Nucleus accumbens (tissue), 56 donors: ENCODE measurements at places on chromosomes 4 and X.

DNA sequence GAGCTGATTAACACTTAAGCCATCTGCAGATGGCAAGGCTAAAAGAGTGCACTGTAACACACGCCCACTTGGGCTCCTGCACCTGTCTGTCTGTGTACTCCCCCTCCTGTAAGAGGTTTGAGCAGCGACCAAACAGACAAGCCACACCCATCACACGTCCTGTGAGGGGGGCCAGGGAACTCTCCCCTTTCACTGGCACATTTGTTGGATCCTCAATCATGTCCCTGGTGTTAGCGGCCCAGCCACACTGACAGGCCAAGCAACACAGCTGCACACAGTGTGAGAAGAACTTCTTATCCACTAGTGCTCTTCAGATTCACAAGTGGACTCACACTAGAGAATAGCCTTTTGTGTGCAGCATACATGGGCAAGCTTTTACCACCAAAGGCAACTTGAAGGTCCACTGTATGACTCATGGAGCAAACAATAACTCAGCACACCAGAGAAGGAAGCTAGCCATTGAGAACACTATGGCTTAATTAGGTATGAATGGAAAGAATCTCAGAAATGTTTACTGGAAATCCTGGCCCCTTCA, 29.1 kb upstream of the UTP14A start:
- DNase-seq: no peak

GRCh38 chr4:124933521-124933920, 221.0 kb upstream of the ANKRD50 start:
- DNase-seq: no peak

GRCh38 chr4:66837279-66837922, 707.9 kb downstream of the CENPC start:
- no peak for DNase-seq

DNA sequence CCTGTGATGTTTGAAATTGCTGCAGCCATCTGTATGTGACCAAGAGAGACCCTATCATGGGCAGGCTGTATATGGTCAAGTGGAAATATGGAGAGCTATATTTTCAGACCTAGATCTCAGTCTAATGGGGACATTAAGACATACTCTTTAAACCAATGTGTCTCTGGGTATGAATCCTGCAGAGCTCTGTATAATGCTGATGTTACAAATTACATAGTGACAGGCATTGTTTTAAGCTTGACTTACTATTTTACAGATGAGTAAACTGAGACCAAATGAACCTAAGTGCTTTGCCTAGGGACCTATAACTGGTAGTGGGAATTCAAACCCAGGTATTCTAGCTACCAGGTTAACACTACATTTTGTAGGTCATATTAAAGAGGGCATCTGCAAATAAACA, 71.3 kb upstream of the GRXCR1 start:
- no peak for DNase-seq

- DNase-seq: no peak
Observed at GRCh38 chrX:66633541-66633940, 5.3 kb downstream of the EDA2R start.

GRCh38 chr4:67366311-67366861, 178.9 kb downstream of the CENPC start:
- DNase-seq: no peak

DNA sequence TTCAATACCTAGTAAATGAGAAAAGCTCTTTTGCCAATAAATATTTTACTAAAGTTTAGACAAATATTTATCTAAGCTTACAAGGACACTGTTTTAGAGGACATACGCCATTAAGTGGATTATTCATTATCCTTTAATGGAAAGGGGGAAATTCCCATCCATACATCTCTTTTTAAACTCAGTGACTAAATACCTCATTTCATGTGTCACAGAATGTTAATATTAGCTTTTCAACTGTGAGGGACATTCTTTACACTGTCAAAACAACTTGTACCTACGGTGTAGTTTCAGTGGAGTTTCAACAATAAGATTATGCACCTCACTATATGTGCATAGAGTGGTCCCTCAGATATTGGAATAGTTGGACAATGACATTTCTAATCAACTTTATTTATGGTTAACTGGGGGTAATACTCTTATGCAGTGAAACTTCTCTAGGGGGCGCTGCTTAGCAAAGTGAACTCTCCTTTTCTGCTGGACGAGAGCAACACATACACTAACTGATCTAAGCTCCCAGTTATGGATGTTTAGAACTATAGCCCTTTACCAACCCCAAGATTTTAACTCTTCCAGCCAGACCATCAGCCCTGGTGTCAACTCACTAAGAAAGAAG, 9.7 kb downstream of the HS6ST2 start:
- DNase-seq: no peak

DNA sequence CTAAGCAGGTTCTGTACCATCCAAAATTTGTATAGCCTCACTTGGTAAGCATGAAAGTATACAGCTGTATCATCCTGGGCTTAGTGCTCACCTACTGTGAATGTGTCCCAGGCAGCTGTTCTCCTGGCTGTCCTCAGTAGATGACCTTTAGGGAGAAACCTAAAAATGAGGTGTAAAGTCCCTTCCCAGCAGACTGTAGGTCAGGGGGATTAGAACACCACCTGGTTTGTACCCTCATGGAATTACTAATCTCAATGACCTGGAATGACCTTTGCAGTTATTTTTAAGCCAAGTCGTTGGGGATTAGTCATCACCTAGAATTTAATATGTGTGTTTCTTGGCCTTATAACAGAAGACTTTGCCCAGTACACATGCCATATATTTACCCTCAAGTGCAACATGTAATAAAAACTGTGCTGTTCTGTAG, 39.1 kb upstream of the MBTPS2 start:
- DNase-seq: no peak

GRCh38 chr4:127214931-127215330, 417.8 kb upstream of the INTU start:
- no peak for DNase-seq

GRCh38 chrX:53093177-53093655, 726 bp upstream of the KANTR start:
- DNase-seq: no peak

- DNase-seq: no peak
Observed at GRCh38 chr4:36053930-36054329, 190.4 kb downstream of the ARAP2 start.

DNA sequence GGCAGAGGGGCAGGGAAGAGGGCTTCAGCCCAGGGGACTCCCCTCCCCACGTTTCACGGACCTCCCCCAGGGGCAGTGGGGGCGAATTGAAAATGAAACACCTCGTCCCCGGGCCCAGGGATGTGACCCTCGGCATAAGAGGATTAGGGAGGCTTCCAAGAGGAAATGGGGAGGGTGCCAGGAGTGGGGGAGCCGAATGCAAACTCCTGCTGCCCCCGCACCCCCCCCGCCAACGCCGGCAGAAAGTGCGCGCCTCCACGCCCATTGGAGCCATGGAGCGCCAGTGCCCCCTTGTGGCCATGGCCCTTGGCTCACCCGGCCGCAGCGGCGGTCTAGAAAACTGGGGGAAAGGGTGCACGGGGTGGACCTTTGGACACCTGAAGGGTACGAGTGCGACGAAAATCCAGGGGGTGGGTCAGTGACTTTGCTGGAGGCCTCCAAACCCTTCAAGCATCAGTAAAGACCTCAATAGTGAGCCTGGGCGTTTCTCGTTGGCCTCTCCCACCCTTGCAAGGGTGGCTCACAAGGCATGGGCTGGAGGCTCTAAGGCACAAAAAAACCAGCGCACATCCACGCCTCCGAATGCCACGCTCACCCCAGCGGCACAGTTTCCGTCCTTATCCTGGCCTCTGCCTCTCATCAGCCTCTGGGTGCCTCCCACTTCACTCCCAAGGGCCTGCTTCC, 120.8 kb upstream of the PJA1 start:
- DNase-seq: no peak

DNA sequence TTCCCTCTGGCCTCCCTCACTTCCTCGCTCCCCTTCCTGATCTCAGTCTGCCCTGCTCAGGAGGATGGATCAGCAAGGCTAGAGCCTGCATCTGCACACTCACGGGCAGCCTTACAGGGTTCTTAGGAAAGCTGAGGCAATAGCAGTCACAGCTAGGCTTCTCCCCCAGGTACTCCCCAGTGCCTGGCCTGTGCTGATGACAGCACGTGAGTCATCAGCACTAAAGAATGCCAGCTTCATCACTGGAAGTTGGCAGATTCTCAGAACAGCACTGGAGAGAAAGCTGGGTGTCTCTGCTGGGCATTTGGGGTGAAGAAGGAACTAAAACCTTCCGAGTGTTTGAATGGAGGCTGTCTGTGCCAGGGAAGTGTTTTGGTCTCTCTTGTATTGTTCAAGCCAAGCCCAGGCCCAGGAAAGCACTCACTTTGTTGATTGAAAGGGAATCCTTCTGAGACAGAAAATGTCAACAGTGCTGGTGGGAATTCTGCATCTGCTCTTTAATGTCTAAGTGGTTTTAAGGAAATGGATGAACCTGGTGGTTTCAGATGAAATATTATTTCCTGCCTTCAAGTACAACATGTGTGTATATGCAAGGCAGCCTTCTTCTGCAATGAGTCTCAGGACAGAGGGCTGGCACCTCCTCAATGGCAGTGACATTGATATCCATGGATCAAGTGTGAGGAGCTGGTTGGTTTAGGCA, 73.0 kb upstream of the SCOC start:
- DNase-seq: peak; percentile 12

DNA sequence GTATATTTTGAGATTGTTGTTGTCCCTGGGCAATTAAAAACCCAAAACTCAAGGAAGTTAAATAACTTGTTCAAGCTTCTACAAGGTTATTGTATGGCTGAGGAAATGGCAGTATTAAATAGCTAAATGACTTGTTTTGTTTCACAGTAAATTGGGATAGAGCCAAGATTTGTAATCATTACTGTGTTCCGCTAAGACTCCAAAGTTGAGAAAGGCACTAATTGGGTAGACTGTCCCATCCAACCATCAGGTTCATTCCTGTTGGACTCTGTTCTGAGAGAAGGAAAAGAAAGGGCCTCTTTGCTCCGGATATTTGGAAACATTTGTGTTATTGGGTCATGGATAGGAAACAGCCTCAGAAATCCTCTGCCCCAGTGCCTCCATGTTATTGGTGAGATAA, 82.2 kb downstream of the DCLK2 start:
- DNase-seq: no peak

DNA sequence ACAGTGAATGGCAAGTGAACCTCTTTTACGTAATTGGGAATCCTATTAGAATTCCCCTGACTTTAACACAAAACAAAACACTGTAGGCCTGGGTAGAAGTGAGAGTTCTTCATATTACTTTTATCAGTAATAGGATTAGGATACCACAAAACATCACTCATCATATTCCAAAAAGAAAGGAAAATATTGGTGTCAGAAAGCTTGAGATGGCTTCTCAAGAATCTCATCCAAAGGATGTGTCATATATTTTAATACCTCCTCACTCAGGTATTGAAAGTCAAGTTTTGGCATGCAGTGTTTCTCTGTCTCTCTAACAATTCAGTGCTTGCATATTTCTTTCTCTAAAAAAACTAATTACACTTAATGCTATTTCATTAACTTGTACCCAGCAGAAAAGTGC, 173.2 kb downstream of the PDGFC start:
- DNase-seq: no peak

DNA sequence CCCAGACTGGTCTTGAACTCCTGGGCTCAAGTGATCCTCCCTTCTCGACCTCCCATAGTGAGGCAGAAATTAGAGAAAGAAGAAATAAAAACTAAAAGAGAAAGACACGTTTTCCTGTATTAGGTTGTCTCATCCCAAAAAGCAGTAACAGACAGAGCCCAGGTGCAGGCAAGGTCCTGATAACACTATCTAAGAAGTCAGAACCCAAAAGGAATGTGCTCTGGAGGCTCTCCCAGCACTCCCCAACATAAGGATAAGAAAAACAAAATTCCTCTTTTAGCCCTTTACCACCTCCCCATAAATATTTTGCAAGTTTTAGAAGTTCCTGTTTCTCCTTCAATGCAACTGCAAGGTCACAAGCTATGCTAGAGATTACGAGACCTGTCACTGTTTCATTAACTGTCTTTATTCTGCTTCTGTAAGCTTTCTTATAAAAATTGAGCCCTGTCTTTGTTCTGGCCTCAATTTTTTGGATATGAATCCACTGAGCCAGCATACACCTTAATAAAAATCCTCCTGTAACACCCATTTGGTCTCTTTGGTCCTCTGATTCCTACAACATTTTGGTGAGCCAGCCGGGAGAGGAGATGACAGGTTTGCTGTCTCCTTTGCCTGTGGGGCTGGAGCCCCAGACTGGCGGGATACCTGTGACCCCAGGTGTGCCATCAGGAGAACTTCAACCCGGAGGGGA, 25.9 kb downstream of the LIAS start:
- no peak for DNase-seq

- no peak for DNase-seq
Observed at GRCh38 chr4:687048-687970, 1.6 kb downstream of the SLC49A3 start.

DNA sequence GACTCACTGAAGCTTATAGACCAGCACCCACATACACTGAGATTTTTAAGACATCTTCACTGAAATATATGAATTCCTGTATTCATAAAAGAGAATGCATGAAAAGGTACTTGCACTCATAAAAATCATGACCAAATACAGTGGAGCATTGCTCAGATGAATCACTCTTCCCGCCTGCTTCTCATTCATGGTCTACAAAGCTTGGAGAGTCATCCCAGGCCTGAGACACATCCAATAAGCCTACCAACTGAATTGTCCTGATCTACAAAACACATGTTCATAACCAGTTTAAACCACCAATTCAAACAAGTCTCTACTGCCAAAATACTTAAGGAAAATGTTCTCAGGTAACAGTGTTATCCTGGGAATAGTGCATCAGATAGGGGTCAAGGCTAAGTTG, 38.1 kb downstream of the PROM1 start:
- DNase-seq: no peak

GRCh38 chr4:41722181-41722580, 26.3 kb downstream of the PHOX2B start:
- DNase-seq: no peak

DNA sequence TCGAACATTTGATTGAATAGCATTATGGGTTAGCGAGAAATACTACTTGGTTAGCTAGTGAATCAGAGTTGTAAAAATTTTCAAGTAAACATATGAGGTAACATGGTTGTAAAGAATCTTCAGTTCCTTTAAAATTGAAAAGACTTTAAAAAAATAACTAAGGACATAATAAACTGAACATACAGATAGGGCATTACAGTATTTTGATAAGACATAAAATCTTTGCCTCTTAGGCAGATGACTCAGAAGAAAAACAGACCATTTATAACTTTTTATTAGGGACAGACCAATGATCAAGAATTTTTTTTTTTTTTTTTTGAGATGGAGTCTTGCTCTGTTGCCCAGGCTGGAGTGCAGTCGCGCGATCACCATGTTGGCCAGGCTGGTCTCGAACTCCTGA, 43.1 kb downstream of the PNMA5 start:
- DNase-seq: no peak

DNA sequence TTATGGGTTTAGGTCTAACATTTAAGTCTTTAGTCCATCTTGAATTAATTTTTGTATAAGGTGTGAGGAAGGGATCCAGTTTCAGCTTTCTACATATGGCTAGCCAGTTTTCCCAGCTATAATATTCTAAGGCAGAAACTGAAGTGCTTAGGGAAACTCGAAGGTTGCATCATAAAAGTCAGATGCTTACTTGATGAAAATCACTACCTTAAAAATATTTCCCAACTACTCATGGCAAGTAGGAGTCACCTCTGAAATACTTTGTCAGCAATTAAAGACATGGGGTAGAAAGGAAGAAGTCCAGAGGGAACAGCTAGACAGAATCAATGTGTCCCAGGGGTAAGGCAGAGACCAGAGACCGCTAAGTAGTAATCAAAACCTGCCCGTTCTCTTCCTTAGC, 6.3 kb upstream of the AP1S2 start:
- no peak for DNase-seq

- no peak for DNase-seq
Observed at GRCh38 chrX:40262157-40263013, 164.6 kb upstream of the BCOR start.
